DMS 273 treated with DMSO at 0.1 percent for 48 hours (cell line): ENCODE measurements at places on chromosomes 2 and 18.

- no peak for DNase-seq
These were observed 36.2 kb downstream of the PNO1 start for GRCh38 chr2:68193787-68194372.

DNA sequence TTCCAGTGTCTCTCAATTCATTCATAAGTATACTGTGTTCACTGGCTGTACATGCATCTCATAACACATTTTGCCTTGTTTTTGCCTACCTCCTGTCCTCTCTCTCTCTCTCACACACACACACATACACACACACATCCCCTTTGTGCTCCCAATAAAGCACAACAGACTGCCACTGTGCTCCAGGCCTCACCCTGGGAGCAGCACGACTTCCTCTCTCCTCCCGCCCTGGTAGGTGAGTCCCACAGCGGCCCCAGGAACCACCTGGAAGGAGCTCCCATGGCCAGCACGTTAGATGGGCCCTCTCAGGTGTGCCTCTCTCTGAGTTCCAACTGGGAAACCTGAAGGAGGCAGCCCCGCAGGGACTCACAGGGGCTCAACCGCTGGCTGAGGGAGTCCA, 65.4 kb downstream of the MARCHF4 start:
- no peak for DNase-seq

- no peak for DNase-seq
These were observed 40.0 kb downstream of the SLC40A1 start for GRCh38 chr2:189540551-189540950.

DNA sequence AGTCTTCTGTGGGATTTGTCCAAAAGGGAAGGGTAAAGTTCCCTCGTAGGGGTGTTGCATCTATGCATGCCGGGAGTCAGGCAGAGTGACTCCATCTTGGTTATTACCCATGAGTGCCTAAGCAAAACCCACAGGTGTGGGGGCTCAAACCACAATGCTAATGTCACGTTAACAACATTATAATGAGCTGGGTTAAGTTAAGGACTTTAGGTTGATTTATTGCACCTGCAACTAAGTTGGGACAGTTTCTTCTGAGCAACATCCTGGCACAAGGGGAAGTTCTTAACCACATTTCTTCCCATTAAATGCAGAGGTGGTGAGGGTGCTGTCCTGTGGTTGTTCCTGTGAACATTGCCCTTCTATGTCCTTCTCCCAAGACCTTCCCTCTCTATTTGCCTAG, 1596.8 kb upstream of the SLC39A10 start:
- no peak for DNase-seq

DNA sequence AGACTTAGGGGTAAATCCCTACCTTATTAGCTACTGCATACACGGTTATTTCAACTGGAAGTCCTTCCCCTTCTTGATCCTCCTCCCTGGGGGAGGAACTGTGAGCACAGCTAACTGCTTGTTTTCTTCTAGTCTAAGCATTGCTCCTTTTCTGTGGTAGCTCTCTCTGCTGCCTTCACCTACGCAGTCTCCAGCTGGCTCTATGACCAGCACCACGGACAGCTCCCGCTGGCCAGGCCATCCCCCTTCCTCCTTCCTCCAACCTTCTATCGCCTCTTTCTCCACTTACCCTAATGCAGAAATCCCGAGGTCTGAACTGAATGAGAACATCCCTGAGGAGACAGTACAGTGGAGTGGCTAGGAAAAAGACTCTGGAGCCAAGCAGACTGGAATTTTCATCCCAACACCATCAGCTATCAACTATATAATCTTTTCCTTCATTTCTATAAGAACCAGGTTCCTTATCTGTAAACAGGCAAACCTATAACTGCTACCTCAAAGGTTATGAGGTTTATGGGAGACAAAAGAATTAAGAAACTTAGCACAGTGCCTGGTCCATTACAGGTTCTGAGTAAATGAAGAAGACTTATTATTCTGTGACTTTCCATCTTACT, 4.7 kb upstream of the CFAP65 start:
- no peak for DNase-seq

GRCh38 chr2:98156304-98156703, 69.3 kb downstream of the VWA3B start:
- no peak for DNase-seq
